ENCODE measurements at places on chromosomes 2 and 18.

DNA sequence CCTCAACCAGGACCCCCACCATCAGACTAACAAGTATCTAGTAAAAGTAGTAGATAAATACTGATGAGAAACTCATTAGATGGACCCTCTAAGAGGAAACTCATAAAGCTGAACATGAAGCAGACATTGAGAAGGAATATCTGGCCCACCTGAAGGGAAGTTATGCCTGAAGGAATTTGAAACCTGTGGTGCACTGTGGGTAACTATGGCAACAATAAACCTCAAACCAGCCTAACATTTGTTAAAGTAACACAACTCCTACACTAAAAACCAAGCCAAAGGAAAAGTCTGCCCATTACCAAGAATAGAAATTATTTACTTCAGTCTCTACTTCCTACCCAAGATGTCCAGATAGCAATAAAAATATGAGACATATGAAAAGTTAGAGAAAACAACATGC lies 43.4 kb downstream of the KIAA1328 start:
- H3K4me3 ChIP-seq, result no peak overlapping the region
- DNase-seq, result no peak
- H3K27me3 ChIP-seq, result no peaks in the 10 kb centered on the region
- no peaks in the 10 kb centered on the region for H3K4me1 ChIP-seq
- H3K36me3 ChIP-seq, result peaks cover 17% of the 10 kb centered on the region
- no peak overlapping the region for H3K27ac ChIP-seq

DNA sequence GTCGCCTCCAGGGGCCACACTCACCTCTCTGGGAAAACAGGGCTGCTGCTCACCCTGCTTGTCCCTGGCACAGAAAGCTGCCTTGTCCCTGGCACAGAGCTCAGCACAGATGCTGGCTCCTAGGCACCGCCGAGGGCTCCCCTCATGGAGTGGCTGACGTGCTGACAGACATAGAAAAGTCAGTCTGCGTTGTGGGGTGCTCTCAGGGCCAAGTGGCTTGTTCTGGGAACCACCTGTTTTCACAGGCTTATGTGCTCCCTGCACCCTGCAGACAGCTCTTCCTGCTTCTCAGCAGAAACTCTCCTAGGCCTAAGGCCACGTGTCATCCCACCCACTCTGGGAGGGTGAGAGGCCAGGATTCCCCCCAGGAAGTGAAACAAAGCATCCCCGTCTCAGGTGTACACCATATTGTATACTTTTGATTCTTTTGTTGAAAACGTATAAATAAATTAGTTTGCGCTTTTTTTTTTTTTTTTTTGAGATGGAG lies 84.7 kb upstream of the TMEM200C start:
- H3K4me3 ChIP-seq, result no peak overlapping the region
- peaks cover 1% of the 10 kb centered on the region for H3K36me3 ChIP-seq
- H3K4me1 ChIP-seq, result peaks cover 12% of the 10 kb centered on the region
- DNase-seq, result no peak

GRCh38 chr2:60867848-60868247 lies 13.5 kb upstream of the REL start:
- no peaks in the 10 kb centered on the region for H3K27me3 ChIP-seq
- H3K4me1 ChIP-seq, result peaks cover 45% of the 10 kb centered on the region
- H3K36me3 ChIP-seq, result peaks cover 14% of the 10 kb centered on the region
- peak; percentile 8 for DNase-seq
- H3K27ac ChIP-seq, result peak overlapping the region; percentile 98

DNA sequence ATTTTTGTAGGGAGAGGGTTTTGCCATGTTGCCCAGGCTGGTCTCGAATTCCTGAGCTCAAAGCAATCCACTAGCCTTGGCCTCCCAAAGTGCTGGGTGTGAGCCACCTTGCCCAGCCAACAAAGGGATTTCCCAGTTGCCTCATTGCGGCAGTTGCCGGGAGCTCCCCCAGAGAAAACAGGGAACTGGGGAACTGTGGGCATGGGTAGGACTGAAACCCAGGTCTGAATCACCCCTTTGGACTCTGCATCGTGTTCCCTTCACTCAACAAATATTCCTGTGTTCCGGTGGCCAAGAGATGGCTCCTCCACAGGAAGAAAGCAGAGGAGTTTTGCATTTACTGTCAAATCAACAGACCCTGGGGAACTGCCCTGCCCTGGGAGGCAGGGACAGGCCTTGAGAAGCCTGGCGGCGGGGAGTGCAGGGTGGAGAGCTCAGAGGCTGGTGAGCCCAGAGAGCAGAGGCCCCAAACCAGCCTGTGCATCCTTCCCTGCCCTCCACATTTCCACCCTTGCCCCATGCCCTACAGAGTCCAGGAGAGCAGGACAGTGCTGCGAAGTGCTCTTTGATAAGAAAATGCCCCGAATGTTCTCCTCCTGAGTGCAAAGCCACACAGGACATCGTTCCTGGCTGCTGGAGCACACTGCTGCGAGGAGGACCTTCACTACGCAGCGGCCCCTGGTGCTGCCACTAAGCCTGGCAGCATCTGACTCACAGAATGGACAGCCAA lies 24.9 kb downstream of the MYO7B start:
- H3K27ac ChIP-seq, result no peak overlapping the region
- H3K27me3 ChIP-seq, result peaks cover 37% of the 10 kb centered on the region
- H3K4me1 ChIP-seq, result peaks cover 19% of the 10 kb centered on the region
- no peak overlapping the region for H3K4me3 ChIP-seq

GRCh38 chr2:227185615-227186232 lies 21.3 kb downstream of the COL4A3 start:
- no peaks in the 10 kb centered on the region for H3K36me3 ChIP-seq
- no peaks in the 10 kb centered on the region for H3K4me1 ChIP-seq
- no peak for DNase-seq
- H3K27ac ChIP-seq, result no peak overlapping the region
- H3K27me3 ChIP-seq, result peaks cover 31% of the 10 kb centered on the region

- no peaks in the 10 kb centered on the region for H3K27me3 ChIP-seq
- no peaks in the 10 kb centered on the region for H3K36me3 ChIP-seq
- no peak overlapping the region for H3K4me3 ChIP-seq
- H3K27ac ChIP-seq, result no peak overlapping the region
- H3K4me1 ChIP-seq, result no peaks in the 10 kb centered on the region
These were observed 35.0 kb upstream of the DOK6 start for GRCh38 chr18:69365658-69366057.

DNA sequence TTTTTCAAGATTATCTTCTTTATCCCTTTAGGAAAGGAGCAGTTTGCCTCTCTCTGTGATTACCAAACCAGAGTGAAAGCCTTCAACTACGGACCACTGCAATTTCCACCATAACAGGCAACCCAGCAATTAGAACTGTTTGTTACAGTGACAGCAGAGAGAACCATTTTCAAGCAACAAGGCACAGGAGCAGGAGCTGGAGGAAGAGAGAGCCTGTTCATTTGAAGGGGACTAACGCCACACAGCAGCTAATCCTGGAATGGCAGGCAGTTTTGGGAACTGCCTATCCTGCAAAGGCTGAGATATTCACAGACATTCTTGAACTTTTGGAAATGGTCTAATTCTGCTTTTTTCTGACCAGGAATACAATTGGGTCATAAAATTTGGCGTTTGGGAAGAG lies 1541.9 kb upstream of the PIK3C3 start:
- no peaks in the 10 kb centered on the region for H3K27me3 ChIP-seq
- no peak for DNase-seq
- no peak overlapping the region for H3K4me3 ChIP-seq
- no peaks in the 10 kb centered on the region for H3K4me1 ChIP-seq
- H3K36me3 ChIP-seq, result peaks cover 3% of the 10 kb centered on the region

DNA sequence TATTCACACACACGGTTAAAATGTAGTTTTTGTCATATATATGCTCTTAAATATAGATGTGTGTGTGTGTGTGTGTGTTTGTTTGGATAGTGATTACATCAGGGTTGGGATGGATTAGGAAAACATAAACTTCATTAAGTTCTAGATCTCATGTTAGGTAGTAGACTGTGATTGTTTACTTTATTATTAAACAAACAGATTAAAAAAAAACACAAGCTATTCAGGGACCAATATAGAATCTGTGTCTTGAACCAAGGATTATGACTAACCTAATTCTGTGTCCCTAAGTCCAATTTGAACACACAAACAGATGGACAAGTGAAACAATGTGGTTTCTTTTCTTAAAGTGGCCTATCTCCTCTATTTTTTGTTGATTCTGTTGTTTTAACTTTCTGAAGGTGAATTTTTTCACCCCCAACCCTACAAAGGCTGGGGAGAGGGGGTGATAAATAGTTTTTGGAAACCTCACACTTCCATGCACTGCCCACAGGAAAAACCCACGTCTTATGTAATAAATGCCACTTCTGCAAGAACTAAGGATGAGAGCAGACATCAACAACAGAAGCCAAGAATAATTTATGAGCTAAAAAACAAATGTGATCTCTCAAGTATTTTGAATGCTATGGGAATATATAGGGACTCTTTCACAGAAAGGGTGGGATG lies 40.7 kb downstream of the IL1R2 start:
- no peaks in the 10 kb centered on the region for H3K27me3 ChIP-seq
- peaks cover 58% of the 10 kb centered on the region for H3K4me1 ChIP-seq
- H3K27ac ChIP-seq, result no peak overlapping the region
- peaks cover 5% of the 10 kb centered on the region for H3K36me3 ChIP-seq
- no peak for DNase-seq

GRCh38 chr2:6800553-6800952 lies 65.2 kb downstream of the CMPK2 start:
- peaks cover 6% of the 10 kb centered on the region for H3K4me1 ChIP-seq
- H3K36me3 ChIP-seq, result no peaks in the 10 kb centered on the region
- H3K27ac ChIP-seq, result no peak overlapping the region
- DNase-seq, result no peak
- peaks cover 38% of the 10 kb centered on the region for H3K27me3 ChIP-seq

DNA sequence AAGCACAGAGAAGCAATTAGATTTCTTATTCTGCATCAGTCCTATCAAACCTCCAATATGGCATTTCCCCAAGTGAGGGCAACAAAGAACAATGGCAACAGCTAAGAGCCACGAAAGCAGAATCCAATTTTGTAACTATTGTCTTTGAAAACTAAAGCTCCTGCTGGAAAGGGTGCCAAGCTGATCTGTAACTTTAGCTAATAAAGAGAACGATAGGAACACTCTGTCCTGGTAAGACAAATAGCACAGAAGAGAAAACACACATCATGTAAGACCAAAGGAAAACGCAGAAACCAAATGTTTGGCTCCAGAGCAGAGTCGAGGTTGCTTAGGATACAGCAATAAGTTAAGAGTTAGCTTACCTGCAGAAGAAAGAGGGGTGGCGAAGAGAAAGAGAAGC lies 160.5 kb downstream of the STK39 start:
- no peak overlapping the region for H3K27ac ChIP-seq
- no peak overlapping the region for H3K4me3 ChIP-seq
- peaks cover 8% of the 10 kb centered on the region for H3K36me3 ChIP-seq

GRCh38 chr18:23170137-23170536 lies 34.9 kb downstream of the CABLES1 start:
- no peaks in the 10 kb centered on the region for H3K4me1 ChIP-seq
- no peak overlapping the region for H3K4me3 ChIP-seq
- H3K36me3 ChIP-seq, result no peaks in the 10 kb centered on the region
- H3K27me3 ChIP-seq, result peaks cover 4% of the 10 kb centered on the region
- DNase-seq, result no peak

- H3K4me3 ChIP-seq, result peak overlapping the region; percentile 81
- no peak for DNase-seq
- no peaks in the 10 kb centered on the region for H3K27me3 ChIP-seq
- H3K27ac ChIP-seq, result no peak overlapping the region
- peaks cover 26% of the 10 kb centered on the region for H3K4me1 ChIP-seq
- no peaks in the 10 kb centered on the region for H3K36me3 ChIP-seq
These were observed 38.6 kb upstream of the TGIF1 start for GRCh38 chr18:3411327-3411726.

DNA sequence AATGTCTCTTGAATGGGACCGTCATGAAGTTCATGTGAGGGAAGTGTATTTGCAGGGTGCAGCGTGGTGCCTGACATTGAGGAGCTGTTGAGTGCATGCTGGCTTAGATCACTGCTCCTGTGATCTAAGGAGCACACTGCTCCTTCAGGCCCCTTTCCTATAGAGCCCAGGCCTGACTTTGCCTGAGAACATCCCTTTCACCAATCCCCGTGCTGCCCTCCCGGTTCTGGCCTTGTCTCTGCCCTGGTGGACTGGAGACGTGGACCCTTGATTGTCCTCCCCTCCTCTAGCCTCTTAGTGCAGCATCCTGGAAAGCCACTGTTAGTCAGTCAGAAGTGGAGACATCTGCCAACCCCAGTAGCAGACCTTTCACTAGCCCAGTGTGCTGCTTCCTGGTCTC lies 323.6 kb upstream of the HS6ST1 start:
- H3K36me3 ChIP-seq, result no peaks in the 10 kb centered on the region
- no peak overlapping the region for H3K4me3 ChIP-seq
- no peak overlapping the region for H3K27ac ChIP-seq
- no peak for DNase-seq

GRCh38 chr2:38959938-38960608 lies 70.4 kb downstream of the ARHGEF33 start:
- peak overlapping the region; percentile 60 for H3K4me3 ChIP-seq
- H3K4me1 ChIP-seq, result no peaks in the 10 kb centered on the region
- no peak overlapping the region for H3K27ac ChIP-seq
- H3K36me3 ChIP-seq, result peaks cover 2% of the 10 kb centered on the region

GRCh38 chr2:120953843-120954584 lies 218.3 kb downstream of the GLI2 start:
- no peaks in the 10 kb centered on the region for H3K36me3 ChIP-seq
- no peak for DNase-seq
- H3K4me3 ChIP-seq, result no peak overlapping the region
- H3K4me1 ChIP-seq, result peaks cover 12% of the 10 kb centered on the region

DNA sequence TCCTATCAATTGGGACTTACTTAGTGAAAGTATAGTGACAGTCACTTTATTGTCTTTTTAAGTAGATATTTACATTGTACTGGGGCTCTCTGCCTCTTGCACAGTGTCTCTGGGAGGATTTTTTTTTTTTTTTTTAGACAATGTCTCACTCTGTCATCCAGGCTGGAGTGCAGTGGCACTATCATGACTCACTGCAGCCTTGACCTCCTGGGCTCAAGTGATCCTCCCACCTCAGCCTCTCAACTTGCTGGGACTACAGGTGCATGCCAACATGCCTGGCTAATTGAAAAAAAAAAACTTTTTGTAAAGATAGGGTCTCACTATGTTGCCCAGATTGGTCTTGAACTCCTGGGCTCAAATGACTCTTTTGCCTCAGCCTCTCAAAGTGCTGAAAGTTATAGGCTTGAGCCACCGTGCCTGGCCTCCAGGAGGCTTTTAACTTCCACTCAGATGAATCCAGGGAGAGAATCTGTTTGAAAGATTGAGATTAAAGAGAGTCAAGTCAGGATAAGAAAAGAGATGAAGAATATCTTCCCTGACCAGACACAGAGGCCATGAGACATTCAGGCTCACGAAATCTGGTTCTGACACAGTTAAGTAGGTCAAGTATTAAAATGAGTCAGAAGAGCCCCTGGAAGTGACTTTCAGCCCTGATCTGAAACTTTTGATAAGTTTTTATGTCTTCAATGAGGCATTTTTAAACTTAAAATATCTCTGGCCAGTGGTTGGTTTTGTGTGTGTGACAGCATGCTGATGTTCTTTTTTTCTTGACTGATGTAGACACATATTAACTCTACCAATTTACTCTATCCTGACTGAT lies 18.3 kb downstream of the ARHGEF33 start:
- H3K27me3 ChIP-seq, result no peaks in the 10 kb centered on the region
- peak overlapping the region; percentile 49 for H3K27ac ChIP-seq
- peak; percentile 12 for DNase-seq
- H3K4me3 ChIP-seq, result peak overlapping the region; percentile 40
- no peaks in the 10 kb centered on the region for H3K36me3 ChIP-seq
- H3K4me1 ChIP-seq, result peaks cover 14% of the 10 kb centered on the region
